ENCODE measurements at places on chromosomes 16 and 17. TPM values are rescaled to one million over a fixed set of nuclear protein-coding genes. Genes with fewer than 3 reads are reported as not detected.

The SLC47A1 gene
- total RNA-seq: 3.7 TPM

The RCVRN gene
- total RNA-seq: not detected

The RGS11 gene
- 9.6 TPM for total RNA-seq

The RAPGEFL1 gene
- 15.5 TPM for total RNA-seq

The CLEC18B gene
- 1.5 TPM for total RNA-seq

The KRTAP2-3 gene
- total RNA-seq: not detected

The C16orf74 gene
- 0.98 TPM for total RNA-seq

The SLC46A1 gene
- 10.8 TPM for total RNA-seq

The RHBDL1 gene
- total RNA-seq: 1.7 TPM

The SLC35G6 gene
- total RNA-seq: not detected

The ATAD5 gene
- 7.9 TPM for total RNA-seq

The FBXO39 gene
- total RNA-seq: not detected

The TM4SF5 gene
- total RNA-seq: not detected

The PTX4 gene
- not detected for total RNA-seq

The ZNF500 gene
- total RNA-seq: 8.1 TPM

The ZNF747 gene
- 8.6 TPM for total RNA-seq

The HEXD gene
- 21.1 TPM for total RNA-seq

The SLC5A11 gene
- total RNA-seq: not detected

The ABCC11 gene
- total RNA-seq: 0.25 TPM

The CTRB2 gene
- not detected for total RNA-seq

The CHRNE gene
- 0.25 TPM for total RNA-seq

The HEATR3 gene
- 22.6 TPM for total RNA-seq

The ERN2 gene
- not detected for total RNA-seq

The ZSCAN10 gene
- 0.49 TPM for total RNA-seq

The KRT15 gene
- total RNA-seq: 0.25 TPM
